ENCODE measurements at places on chromosomes 4 and X.

- no peak for DNase-seq
Observed at GRCh38 chr4:158131027-158131426, 41.8 kb downstream of the GASK1B start.

- no peak for DNase-seq
Observed at GRCh38 chr4:15018361-15018760, 16.1 kb downstream of the CPEB2 start.

GRCh38 chr4:16496501-16496900 lies 270.2 kb upstream of the TAPT1 start:
- no peak for DNase-seq

- no peak for DNase-seq
Observed at GRCh38 chrX:151370906-151371305, 26.1 kb upstream of the VMA21 start.

DNA sequence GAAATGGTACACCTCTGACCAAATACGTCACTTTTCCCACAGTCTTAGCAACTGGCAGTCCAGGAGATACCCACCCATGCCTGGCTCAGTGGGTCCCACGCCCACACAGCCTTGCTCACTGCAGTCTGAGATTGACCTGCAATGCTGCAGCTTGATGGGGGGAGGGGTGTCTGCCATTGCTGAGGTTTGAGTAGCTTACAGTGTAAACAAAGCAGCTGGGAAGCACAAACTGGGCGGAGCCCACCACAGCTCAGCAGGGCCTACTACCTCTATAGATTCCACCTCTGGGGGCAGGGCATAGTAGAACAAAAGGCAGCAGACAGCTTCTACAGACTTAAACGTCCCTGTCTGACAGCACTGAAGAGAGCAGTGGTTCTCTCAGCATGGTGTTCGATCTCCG lies 52.7 kb downstream of the AMER1 start:
- DNase-seq = no peak

DNA sequence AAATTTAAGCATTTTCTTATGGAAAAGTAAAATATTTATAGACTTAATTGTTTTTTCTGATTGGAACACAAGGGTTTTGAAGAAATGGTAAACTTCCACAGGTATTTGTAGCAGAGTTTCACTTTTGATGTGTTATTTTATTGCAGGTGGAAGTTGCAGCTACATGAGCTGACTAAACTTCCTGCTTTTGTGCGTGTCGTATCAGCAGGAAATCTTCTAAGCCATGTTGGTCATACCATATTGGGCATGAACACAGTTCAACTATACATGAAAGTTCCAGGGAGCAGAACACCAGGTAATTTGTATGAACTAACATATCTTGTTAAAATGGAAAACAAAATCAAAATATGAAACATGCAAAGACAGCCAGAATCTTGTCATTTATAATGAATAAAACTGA lies 117.4 kb downstream of the DIPK2B start:
- DNase-seq = no peak

DNA sequence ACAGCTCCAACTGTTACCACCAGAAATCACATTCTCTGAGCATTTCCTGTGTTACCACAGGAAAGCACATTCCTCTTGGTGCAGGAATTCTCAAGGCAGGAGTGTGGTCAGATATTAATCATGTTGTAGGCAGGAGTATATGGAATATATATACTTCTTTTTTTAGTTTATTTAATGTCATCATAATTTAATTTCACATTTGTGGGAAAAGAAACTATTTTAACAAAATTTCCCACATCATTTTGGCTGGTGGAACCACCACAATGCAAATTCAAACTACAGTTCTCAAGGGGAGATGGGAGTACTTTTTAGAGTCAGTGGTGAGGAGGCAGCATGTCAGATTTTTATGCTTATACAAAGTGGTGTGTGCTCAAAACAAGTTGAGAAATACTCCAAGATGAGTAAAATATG lies 139.0 kb downstream of the ATP10D start:
- DNase-seq = no peak

- no peak for DNase-seq
Observed at GRCh38 chr4:4560642-4561041, 18.8 kb upstream of the STX18 start.

DNA sequence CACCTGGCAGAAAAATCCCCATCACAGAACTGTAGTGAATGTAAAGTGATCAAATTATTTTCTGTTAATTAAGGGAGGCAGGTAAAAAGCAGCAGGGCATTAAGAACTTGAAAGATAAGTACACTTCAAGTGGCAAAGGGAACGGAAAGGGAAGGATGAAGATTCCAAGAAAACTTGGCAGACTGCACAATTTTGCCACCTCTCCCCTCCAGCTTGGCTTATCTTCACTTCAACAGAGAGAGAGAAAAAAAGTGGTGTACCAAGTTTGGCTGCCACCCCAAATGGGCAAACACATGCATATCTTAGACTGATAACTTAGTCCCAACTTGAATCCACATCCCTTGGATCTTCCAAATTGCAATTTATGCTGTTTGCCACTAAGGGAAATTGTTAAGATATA lies 598.1 kb upstream of the ACTRT1 start:
- no peak for DNase-seq

GRCh38 chrX:68511255-68511654 lies 12.4 kb downstream of the YIPF6 start:
- DNase-seq = peak; percentile 56

GRCh38 chr4:74822603-74823002 lies 28.3 kb upstream of the BTC start:
- no peak for DNase-seq

GRCh38 chrX:25016938-25017598 lies 1.3 kb upstream of the ARX start:
- no peak for DNase-seq

GRCh38 chrX:96480081-96480480 lies 204.6 kb upstream of the DIAPH2 start:
- no peak for DNase-seq

DNA sequence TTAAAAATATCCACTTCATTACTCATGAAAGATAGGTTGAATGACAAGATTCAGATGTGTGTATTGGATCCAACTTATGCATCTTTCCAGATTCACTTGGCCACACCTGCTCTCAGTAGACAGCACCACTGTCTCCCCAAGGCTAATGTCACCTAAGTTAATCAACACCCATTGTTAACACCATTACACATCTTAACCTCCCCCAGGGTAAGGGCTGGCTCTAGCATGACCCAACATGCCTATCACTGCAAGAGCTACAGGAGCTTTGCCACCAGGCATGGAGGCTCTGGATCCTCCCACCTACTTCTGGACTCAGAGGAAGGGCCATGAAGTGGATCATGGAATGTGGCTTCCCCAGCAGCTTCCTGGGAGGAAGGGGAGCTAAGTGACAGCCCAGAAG lies 32.8 kb upstream of the LSM6 start:
- no peak for DNase-seq
